ENCODE measurements at places on chromosomes 2 and 18. TPM values are rescaled to one million over a fixed set of nuclear protein-coding genes. Genes with fewer than 3 reads are reported as not detected.

DNA sequence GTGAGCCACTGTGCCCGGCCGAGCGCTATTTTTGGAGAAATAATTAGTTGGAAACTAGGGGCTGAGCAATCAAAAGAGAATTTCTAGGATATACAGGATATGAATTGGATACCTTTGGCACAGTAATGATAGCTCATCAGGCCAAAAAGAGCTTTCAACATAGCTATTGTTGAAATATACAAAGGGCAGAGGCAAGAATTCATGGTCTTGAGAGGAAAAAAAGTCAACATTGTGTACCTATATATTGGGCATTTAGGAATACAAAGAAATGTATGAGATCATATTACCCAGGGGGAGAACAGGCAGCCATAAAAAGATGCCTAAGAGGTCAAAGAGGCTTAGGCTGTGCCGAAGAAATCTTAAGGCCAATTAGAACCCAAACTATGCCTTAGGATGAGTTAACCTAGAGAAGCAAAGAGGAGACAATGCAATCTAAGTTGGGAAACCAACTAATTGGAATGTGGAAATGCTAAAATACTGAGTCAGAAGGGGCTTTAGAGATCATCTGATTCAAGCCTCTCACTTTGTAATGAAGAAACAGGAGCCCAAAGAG, 99.0 kb downstream of the RBBP8 start:
- H3K36me3 ChIP-seq: peaks cover 1% of the 10 kb centered on the region
- H3K4me1 ChIP-seq: peaks cover 14% of the 10 kb centered on the region
- no peak for DNase-seq
- no peaks in the 10 kb centered on the region for H3K27me3 ChIP-seq
- no peak overlapping the region for H3K4me3 ChIP-seq

GRCh38 chr18:2923464-2923863, 76.7 kb downstream of the EMILIN2 start:
- DNase-seq: no peak
- H3K27me3 ChIP-seq: no peaks in the 10 kb centered on the region
- H3K4me3 ChIP-seq: no peak overlapping the region

- H3K4me1 ChIP-seq: no peaks in the 10 kb centered on the region
- no peak overlapping the region for H3K4me3 ChIP-seq
- peaks cover 32% of the 10 kb centered on the region for H3K27me3 ChIP-seq
- H3K27ac ChIP-seq: no peak overlapping the region
- no peak for DNase-seq
Observed at GRCh38 chr2:126859631-126860030, 39.1 kb upstream of the TEX51 start.

DNA sequence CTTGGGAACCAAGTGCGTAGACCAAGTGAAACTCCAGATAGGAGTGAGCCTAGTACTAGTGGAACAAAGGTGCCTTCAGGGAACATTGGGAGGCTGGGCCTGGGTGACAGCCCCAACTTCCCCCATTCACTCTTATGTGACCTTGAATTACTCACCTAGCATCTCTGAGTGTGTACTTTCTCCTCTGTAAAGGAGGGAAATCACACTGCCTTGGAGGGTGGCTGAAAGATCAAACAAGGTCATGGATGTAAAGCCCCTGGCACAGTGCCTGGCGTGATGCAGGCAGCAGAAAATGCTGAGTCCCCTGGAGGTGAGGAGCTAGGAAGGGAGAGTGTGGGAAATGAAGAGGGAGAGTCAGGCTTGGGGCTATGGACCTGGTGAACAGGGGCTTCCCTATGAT, 45.9 kb downstream of the MARCO start:
- no peaks in the 10 kb centered on the region for H3K4me1 ChIP-seq
- DNase-seq: no peak
- no peak overlapping the region for H3K27ac ChIP-seq
- H3K4me3 ChIP-seq: no peak overlapping the region
- H3K36me3 ChIP-seq: no peaks in the 10 kb centered on the region

DNA sequence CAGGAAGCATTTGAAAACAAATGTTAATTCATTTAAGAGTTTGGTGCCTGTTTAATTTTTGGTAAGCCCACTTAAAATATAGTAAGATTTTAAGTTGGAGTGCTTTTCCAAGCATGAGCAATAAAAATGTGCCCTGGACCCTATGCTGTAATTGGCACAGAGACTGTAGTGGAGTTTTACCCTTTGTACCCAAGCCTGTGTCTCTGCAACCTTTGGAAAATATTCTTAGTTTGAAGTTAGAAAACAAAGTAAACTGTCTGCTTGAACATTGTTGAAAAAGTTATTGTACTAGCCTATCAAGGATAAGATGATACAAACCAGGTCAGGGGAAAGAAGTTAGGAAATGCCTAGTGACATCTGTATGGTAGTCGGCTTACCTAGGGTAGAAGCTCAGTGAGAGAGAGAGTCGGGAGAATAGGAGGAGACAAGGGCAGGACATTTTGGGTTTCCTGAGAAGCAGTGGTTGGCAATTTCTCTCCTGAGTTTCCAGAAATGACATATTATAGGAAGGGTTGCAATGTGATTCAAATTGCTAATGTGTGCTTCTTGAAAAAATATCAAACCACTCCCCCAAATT, 66.5 kb downstream of the CCDC85A start:
- no peak overlapping the region for H3K27ac ChIP-seq
- H3K4me1 ChIP-seq: no peaks in the 10 kb centered on the region
- DNase-seq: no peak
- H3K36me3 ChIP-seq: no peaks in the 10 kb centered on the region
- H3K27me3 ChIP-seq: peaks cover 3% of the 10 kb centered on the region
- H3K4me3 ChIP-seq: no peak overlapping the region

- H3K4me3 ChIP-seq: no peak overlapping the region
- H3K4me1 ChIP-seq: peaks cover 43% of the 10 kb centered on the region
- H3K27me3 ChIP-seq: no peaks in the 10 kb centered on the region
- H3K27ac ChIP-seq: no peak overlapping the region
- H3K36me3 ChIP-seq: no peaks in the 10 kb centered on the region
Observed at GRCh38 chr2:9000442-9000841, 3.0 kb downstream of the MBOAT2 start.

- no peaks in the 10 kb centered on the region for H3K36me3 ChIP-seq
- no peak for DNase-seq
- no peaks in the 10 kb centered on the region for H3K27me3 ChIP-seq
Observed at GRCh38 chr2:30275256-30275655, 43.9 kb downstream of the LBH start.

Gene LAMA1
- 3.9 TPM for total RNA-seq

Gene HES6
- 16.5 TPM for total RNA-seq
